ENCODE measurements at places on chromosomes 2 and 18.

DNA sequence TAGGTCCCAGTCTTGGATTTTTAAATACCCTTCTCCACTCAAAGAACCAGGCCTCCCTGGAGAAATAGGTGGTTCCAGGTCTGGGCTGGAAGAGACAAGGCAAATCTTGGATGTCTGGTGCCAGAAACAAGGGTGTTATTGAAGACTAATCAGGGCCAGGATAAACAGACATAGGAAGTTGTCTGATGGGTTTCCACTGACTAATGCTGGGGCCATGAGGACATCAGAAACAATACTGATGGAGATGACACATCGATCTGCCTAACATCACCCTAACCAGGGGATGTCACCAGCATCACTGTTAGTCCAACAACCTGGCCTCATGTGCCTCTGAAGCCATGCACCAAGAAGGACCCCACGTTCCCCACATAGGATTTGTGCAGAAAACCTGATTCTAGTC, 42.5 kb upstream of the GLI2 start:
- no peak for DNase-seq

- no peak for DNase-seq
These were observed 181.4 kb downstream of the FAM210A start for GRCh38 chr18:13544953-13545352.

DNA sequence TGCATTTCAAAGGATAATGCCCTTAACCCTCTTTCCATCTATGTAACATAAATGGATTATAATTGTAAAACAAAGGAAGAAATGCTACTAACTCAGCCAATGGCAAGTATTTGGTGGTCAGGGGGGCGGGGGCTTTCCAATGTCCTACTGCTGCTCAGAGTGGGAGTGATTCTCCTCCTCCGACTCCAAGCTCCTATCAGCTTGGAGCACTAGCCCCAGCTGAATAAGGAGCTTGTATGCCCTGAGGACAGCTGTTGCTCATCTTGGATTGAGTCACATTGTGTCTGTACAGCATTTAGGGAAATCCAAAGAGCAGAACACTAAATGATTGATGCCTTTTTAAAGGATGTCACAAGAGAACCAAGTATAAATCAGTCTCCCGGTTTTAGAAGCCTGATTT, 105.6 kb upstream of the ZNF521 start:
- no peak for DNase-seq

GRCh38 chr18:76913583-76913982, 91.2 kb downstream of the ZNF236 start:
- DNase-seq, result no peak

DNA sequence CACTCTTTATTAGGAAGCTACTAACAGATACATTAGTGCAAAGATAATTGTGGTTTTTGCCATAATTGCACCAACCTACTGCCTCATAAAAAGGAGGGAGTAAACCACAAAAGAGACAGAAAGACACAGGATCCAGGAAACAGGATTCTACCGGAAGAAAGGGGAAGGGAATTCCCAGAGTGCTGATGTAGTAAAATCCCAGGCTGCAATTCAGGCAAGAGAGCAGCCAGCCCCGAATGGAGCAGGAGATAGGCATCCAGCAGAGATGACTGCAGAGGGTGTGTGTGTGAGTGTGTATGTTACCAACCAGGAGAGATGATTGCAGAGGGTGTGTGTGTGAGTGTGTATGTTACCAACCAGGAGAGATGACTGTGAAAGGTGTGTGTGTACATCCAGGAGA, 84.4 kb downstream of the KCNS3 start:
- DNase-seq, result no peak

GRCh38 chr18:73918816-73919215, 228.8 kb downstream of the FBXO15 start:
- no peak for DNase-seq

DNA sequence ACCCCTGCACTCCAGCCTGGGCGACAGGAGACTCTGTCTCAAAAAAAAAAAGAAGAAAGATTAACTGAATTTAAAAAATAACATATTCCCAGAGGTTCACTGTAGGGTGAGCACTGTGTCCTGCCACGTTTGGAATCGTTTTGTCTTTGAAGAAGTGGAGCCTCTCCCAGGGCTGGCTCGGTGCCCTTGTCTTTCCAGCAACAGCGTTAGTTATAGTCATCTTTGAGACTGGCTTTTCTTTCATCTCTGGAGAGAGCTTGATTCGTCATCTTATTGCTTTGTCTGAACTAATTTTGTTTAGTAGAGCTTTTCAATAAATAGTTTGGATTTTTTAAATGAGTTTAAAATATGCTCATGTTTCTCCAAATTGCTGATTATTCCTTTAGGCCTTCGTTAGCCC, 50.5 kb downstream of the IMPA2 start:
- DNase-seq, result no peak

DNA sequence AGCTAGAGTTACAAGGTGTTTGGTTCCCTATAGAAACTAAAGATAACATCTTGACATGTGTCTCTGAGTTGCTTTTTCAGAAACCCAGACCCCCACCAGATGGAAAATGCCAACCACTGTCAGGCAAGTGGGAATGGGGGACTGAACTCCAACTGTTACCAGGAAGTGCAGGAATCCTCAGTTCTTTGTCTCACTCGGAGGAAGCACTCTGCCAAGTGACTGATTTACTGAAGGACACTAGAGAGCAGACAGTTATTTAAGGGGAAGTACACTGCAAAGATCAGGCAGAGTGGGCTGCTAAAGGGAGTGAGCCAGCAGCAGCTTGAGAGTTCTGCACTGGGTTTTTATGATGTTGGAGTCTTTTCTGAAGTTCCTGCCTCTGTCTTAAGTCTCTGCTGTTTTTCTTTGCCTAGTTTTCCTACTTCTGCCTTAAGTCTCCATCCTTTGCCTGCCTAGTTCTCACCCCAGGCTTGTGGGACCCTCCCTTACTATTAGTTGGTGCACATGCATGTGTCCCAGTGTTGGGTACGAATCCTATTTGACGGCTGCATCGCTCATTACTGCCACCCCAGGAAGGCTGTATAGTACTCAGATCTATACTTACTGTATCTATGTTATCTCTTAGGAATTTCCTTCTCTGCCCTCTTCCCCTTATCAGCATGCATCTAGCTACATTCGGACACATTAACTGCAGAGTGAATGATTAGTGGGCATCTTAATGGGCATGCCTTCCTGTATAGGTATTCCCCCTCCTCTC, 97.1 kb downstream of the TEX51 start:
- DNase-seq, result no peak

DNA sequence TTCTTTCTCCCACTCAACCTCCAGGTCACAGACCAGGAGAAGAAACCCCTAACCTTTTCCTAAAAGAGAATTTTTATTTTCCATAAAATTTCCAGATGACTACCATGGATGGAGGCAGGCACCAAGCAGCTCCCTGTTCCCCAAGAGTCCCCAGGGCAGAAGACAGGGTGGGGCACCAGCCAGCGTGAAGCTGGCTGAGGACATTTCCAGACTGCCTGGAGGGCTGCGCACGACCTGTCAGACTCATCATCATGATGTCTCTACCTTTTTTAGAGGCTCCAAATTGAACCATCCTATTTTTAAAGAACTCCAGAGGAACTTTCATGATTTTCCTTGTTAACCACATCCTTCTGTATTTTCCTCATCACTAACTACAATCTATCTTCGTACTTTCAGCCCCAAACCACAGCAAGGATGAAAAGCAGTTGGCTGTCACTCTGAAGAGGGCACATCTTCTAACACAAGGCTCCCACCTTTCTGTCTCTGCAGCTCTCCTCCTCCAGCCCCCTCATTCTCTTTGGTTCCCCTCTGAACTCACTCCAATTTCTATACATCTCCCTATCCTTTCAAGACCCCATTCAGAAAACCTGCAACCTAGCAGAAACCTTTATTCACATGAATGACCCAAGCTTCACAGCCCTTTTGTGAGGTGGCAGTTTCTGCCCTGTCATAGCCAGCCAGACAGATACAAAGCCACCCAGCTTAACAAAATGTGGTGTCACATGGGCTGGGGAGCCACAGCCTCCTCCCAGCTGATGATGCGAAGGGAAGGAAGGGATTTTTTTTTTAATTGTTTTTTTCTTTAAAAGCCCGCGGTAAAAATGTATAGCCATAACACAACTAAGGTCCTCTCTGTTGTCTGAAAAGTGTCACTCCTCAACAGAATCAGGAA, 11.1 kb downstream of the AMMECR1L start:
- DNase-seq, result no peak

DNA sequence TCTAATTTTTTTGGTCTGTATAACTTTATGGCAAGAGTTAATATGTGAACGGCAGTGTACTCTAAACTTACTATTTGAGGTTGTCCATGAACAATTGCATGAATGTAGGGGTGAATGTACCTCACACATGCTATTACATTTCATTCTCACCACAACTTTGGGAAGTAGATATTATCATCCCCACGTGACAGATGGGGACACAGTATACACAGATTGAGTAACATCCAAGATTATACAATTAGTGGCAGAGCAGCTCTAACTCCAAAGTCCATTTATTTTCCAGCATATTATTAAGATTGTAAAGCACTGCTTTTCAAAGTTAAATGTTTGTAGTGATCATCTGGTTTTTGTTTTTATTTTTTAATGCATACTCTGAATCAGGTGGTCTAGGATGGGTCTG, 622.1 kb upstream of the ZEB2 start:
- DNase-seq, result no peak

GRCh38 chr2:23492921-23493320, 107.9 kb downstream of the KLHL29 start:
- no peak for DNase-seq

GRCh38 chr2:71858071-71858470, 289.6 kb downstream of the CYP26B1 start:
- no peak for DNase-seq

DNA sequence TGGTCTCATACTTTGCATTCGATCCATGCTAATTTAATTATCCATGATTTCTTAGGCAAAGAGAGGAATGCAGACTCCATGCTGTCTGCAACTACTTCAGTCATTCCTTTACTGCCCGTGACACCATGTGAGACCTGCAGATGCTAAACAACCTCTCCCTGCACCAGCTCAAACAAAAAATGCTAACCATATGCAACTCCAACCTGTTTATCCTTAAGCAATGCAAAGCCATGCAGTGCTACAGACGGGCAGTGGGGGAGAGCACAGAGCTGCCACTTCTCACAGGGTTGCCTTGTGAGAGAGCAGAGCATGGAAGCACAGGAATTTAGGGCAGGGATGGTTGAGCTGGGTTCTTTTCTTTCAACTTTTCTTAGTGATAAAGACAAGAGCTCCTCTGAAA, 74.9 kb upstream of the KLHL14 start:
- DNase-seq, result peak; percentile 58

- no peak for DNase-seq
These were observed 144.6 kb downstream of the QPCT start for GRCh38 chr2:37489041-37489456.
